SK-N-SH (cell line): ENCODE measurements at places on chromosomes 13 and 19. TPM values are rescaled to one million over a fixed set of nuclear protein-coding genes. Genes with fewer than 3 reads are reported as not detected.
A peak's percentile ranks its signal among the peaks of the same experiment; 100 is the strongest.

DNA sequence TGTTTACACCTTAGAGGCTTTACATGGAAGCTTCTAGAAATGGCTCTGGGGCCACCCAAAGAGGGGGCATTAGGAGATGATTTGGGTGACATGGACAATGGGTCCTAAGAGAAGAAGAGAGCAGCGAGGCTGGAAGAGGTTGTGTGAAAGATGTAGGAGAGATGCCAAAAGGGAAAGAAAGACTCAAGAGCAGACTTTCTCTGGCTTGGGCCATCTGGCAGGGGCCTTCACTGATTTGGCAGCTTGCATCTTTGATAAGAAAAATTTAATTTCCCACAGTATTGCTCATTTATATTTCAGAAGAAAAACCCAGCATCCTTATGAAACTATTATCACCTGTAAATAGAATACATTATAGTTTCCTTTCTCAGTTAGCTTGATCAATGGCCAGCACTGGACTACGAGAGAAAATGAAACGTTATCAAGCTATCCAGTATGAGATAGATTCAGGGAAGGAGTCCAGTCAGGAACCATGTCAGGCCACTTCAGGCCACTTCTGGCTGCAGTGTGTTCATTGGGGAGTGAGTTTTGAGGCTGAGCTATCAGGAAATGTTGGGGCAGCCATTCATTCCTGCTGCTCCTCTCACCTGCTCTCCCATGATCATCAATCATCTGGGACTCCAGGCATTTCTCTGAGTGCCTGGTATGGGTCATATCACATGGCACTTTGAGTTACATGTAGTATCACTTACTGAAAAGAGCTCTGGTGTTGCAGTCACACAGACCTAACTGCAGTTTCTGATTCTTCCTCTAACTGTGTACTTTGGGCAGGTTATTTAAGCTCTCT, 10.3 kb downstream of the SCEL start:
- no peak for DNase-seq

- peak; percentile 41 for DNase-seq
Measured at GRCh38 chr19:42154471-42155323, 22.5 kb upstream of the POU2F2 start.

DNA sequence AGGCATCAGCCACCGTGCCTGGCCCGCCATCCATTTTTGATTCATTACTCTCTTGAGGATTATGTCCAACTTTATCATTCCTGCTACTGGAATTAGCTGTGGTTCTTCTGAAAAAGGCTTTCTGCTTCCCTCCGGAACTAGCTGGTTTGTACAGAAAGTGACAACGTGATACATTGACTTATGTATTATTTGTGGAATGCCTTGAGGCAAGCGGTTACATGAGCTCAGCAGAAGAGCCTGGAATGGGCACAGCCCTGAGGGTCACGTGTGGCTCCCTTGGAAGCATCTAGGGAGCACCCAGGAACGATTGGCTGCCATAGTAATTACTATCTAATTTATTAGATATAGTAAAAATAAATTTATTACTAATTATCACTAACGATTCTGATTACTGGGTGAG, 14.4 kb upstream of the RETN start:
- DNase-seq: no peak

- DNase-seq: no peak
Measured at GRCh38 chr13:45718992-45719391, 16.9 kb downstream of the CBY2 start.

DNA sequence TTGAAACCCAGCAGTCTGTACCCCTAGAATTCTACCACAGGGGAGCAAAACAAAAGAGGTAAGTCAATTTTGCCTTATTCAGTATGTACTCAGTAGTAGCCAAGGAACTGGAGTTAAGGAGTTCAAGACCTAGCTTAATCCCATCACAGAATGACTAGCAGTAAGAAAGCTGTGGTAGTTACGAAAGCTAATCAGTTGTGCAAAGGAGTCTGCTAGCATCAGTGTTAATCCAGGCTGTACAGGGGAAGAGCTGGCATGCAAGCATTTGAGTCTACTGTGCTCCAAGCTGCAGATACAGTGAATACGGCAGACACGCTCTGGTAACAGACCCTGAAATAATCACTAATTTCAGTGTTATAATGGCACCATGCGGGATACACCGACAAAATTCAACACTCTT, 4.7 kb downstream of the DNMT1 start:
- no peak for DNase-seq

GRCh38 chr19:44476559-44477408, 23.5 kb downstream of the ZNF180 start:
- no peak for DNase-seq

GRCh38 chr13:79538757-79539156, 57.8 kb downstream of the NDFIP2 start:
- DNase-seq: no peak

DNA sequence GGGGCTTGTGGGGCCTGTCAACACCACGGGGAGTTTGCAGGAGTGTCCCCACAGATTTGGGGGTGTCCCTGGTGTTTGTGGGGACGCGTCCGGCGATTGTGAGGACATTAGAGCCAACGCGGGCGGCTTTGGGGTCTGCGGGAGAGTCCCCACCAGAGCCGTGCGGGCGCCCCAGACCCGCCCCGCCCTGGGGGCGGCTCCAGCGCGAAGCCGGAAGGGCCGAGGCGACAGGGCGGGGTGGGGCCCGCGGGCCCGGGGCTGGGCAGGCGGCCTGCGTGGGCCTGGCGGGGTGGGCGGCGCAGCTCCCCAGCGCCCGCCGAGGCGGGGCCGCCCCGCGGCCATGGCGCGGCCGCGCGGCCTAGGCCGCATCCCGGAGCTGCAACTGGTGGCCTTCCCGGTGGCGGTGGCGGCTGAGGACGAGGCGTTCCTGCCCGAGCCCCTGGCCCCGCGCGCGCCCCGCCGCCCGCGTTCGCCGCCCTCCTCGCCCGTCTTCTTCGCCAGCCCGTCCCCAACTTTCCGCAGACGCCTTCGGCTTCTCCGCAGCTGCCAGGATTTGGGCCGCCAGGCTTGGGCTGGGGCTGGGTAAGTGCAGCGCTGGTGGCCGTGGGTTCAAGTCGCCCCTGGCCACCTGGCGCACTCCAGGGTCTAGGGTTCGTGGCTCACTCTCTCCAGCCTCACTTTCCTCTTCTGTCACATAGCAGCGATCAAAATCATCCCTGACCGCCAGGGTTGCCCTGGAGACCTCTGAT, 10.3 kb downstream of the PDE4A start:
- DNase-seq: peak; percentile 76

- no peak for DNase-seq
Measured at GRCh38 chr19:16208064-16208759, 10.5 kb downstream of the AP1M1 start.

- no peak for DNase-seq
Measured at GRCh38 chr13:105201351-105201750, 1334.1 kb downstream of the EFNB2 start.

Gene SIX5
- 6.4 and 8.4 TPM in 2 replicates for polyA plus RNA-seq

Gene SULT2B1
- polyA plus RNA-seq: 0.86 and 0.92 TPM in 2 replicates

Gene FGF21
- polyA plus RNA-seq: not detected in 2 replicates

Gene KLK4
- polyA plus RNA-seq: not detected in 2 replicates
